ENCODE measurements at places on chromosomes 2 and 18.

DNA sequence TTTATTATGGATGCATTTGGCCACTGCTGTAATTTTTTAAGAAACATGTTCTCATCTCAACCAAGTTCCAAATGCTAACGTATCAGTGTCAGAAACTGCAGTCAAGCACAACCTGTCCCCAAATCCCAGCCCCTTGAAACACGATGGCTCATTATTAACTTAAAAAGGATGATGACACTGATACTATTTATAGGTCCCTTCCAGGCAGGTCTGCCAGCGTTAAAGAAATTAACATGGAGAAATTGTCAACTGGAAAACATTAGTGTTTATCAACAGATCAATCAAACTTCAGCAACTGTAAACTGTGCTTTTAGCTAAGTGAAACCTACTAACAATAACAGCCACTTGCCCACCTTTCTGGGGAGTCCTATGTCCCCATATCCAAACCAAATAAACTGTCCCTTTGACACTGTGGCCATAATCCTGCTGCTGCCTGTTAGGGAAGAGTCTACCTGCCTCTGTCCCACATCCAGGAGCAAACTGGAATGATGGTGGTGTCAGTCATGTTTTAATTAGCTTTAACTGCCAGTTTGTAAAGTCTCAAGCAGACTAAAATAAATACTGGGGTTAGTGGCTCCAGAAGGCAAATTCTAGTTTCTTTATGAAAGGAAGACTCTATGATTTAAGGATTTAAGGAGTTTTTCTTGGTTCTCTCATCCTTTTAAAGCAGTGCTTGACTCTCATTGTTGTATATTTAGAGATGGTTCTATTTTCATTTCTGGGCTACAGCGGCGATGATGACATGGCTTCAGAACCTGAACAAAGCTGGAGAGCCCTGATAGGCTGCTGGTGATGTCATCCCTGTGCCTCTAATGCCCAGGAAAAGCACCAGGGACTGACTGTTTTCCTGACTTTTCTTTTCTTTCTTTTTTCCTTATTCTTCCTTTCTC lies 583.6 kb upstream of the PIK3C3 start:
- DNase-seq: no peak

DNA sequence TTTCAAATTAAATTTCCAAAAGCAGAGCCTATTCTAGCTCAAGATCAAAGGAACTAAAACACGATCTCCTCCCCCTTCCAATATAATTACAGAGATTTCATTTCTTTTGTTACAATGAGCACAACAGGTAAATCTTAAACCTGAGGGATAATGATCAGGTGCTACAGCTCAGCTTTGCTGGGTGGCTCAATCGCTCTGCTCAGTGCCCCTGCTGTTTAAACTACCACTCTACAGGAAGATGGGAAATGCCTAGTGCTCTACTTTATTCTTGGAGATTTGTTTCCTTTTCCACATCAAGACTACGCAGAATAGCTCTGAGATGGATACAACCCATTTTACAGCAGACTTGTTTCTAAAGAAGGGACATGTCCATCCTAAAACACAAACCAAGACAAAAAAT lies 162.3 kb downstream of the TCF4 start:
- no peak for DNase-seq

- DNase-seq: no peak
Observed at GRCh38 chr2:168354499-168354898, 101.6 kb upstream of the CERS6 start.

- DNase-seq: no peak
Observed at GRCh38 chr2:8254791-8255447, 426.9 kb upstream of the ID2 start.

DNA sequence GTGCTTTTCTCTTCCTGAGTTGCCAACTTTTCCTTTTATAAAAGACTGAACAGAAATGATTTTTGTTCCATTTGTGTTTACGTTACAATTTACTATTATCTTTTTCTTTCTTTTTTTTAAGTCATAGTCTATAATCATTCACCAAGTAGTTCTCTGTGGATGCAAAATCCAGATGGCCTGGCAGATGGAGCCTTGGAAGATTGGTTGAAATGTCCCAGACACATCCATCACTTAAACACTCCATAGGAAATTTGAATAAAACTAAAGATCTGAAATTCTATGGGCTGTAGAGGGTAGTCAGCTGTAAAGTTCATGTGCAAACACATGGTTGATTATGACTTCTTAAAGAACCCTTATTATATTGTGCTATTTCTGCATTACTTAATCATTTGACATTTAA lies 164.8 kb upstream of the DOCK10 start:
- no peak for DNase-seq

- no peak for DNase-seq
Observed at GRCh38 chr2:35821675-35822074, 533.9 kb upstream of the CRIM1 start.

DNA sequence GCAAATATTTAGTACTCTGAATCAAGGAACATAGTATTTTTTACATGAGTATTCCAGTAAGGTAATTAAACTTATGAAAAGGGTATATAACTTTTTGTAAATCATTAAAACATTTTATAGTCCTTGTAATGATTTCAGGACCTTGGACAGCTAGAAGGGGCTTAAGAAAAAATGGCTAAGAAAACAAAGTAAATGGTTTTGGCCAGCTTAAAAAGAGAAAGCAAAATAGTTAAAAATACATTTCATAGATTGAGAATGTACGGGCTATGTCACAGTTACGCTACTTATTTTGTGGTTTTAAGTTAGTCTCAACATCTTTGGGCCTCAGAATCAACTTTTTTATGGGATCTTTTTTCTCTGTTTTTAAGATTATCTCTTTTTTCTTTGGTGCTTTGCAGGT lies 26.7 kb downstream of the POLI start:
- DNase-seq: no peak

DNA sequence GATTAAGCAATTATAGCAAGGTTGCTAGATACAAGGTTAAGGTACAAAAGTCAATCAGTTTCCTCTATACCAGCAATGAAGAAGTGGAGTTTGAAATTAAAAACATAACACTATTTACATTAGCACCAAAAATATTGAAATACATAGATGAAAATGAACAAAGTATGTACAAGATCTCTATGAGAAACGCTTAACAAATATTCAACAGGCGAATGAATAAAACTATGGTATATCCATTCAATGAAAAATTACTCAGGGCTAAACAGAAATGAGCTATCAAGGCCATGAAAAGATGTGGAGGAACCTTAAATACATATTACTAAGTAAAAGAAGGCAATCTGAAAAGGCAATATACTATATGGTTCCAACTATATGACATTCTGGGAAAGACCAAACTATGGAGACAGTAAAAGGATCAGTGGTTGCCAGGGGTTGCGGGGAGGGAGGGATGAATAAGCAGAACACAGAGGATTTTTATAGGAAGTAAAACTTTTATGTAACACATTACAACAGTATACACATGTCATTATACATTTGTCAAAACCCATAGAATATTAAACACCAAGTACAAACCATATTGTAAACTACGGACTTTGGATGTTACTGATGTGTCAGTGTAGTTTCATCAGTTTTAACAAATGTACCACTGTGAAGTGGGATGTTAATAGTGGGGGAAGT lies 62.1 kb downstream of the RMDN2 start:
- DNase-seq: no peak

- no peak for DNase-seq
Observed at GRCh38 chr2:149561309-149561926, 26.2 kb downstream of the MMADHC start.

- DNase-seq: no peak
Observed at GRCh38 chr18:50578030-50578429, 18.1 kb downstream of the MAPK4 start.

- no peak for DNase-seq
Observed at GRCh38 chr18:42736074-42736473, 379.4 kb downstream of the RIT2 start.

GRCh38 chr2:60973705-60974104 lies 43.8 kb upstream of the PEX13 start:
- no peak for DNase-seq

GRCh38 chr2:194166818-194167217 lies 1490.2 kb upstream of the SLC39A10 start:
- no peak for DNase-seq

GRCh38 chr2:17065536-17065935 lies 399.9 kb upstream of the CYRIA start:
- no peak for DNase-seq

GRCh38 chr18:37395631-37396030 lies 170.0 kb downstream of the CELF4 start:
- no peak for DNase-seq

DNA sequence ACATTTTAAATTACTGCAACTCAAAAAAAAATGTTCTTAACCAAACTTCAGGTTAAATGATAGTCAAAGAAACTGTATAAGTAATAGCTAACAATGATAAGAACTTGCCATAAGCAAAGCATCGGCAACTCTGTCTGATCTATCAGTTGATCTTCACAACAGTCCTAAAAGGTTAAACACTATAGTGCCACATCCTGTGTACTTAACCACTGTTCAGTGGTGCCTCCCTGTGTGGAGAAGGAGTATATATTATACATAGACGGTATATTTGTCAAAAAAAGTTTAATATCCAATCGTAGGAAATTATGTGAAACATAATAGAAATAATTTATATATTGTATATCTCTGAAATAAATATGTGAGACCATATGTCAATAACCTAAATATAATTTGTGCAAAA lies 13.0 kb downstream of the DTNA start:
- DNase-seq: no peak

GRCh38 chr2:3480352-3481010 lies 38.9 kb downstream of the ADI1 start:
- DNase-seq: no peak

DNA sequence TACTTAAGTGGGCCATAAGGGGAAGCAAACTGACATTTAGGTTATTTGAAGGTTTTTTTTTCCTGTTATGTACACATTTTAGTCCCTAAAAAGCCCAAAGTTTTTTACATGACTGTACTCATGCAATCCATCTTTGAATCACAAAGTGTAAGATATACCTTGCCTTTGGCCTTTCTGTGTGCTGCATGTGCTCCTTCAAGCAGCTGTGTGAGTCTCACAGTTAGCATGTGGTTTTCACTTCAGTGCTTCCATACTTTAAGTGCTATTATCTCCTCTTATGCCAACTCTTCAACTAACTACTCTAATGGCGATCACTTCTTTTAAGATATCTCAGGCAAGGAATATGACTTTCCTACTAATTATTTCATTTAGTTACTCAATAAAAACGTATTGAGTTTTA lies 597.1 kb upstream of the ACVR2A start:
- no peak for DNase-seq

GRCh38 chr2:58640042-58640441 lies 398.9 kb upstream of the FANCL start:
- DNase-seq: no peak

- DNase-seq: no peak
Observed at GRCh38 chr2:43414586-43415135, 181.2 kb downstream of the THADA start.

DNA sequence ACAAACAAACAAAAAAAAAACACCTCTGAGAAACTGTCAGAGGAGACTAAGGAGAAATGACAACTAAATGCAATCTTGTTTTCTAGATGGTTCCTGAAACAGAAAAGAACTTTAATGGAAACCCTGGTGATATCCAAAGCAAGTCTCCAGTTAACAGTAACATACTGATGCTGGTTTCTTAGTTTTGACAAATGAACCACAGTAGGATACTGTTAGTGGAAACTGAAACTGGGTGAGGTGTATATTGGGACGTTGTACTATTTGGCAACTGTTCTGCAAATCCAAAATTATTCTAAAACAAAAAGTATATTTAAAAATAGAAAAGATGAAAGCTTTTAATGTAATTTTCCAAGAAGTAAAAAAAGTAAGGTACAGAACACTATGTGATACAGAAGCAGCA lies 11.4 kb downstream of the SESTD1 start:
- DNase-seq: no peak

GRCh38 chr2:104876606-104877570 lies 23.0 kb downstream of the POU3F3 start:
- no peak for DNase-seq

- DNase-seq: no peak
Observed at GRCh38 chr2:219300022-219300421, 9.2 kb downstream of the PTPRN start.

GRCh38 chr2:130382313-130382917 lies 26.6 kb downstream of the PTPN18 start:
- no peak for DNase-seq

DNA sequence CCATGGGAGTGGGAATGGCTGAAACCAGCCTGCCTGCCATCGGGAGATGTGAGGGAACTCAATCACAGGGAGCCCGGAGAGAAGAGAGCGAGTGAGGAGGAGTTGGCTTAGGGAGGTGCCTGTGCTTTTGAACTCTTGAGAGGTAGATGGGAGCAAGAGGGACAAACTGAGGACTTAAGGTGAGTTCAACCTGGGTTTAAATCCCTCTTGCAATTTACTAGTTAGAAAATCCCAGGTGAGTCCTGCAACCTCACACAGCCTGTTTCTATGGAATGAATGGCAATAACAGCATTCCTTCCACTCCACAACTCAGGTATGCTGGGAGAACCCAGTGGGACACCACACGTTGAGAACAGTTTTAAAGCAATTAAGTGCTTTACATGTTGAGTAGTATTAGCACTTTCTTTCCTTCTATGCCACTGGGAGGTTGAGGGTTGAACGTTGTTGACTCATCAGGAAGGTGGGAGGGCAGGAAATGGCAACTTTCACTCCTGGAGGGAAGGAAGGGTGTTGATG lies 57.3 kb downstream of the VIT start:
- DNase-seq: no peak

- DNase-seq: no peak
Observed at GRCh38 chr2:149732001-149732685, 144.6 kb upstream of the MMADHC start.

DNA sequence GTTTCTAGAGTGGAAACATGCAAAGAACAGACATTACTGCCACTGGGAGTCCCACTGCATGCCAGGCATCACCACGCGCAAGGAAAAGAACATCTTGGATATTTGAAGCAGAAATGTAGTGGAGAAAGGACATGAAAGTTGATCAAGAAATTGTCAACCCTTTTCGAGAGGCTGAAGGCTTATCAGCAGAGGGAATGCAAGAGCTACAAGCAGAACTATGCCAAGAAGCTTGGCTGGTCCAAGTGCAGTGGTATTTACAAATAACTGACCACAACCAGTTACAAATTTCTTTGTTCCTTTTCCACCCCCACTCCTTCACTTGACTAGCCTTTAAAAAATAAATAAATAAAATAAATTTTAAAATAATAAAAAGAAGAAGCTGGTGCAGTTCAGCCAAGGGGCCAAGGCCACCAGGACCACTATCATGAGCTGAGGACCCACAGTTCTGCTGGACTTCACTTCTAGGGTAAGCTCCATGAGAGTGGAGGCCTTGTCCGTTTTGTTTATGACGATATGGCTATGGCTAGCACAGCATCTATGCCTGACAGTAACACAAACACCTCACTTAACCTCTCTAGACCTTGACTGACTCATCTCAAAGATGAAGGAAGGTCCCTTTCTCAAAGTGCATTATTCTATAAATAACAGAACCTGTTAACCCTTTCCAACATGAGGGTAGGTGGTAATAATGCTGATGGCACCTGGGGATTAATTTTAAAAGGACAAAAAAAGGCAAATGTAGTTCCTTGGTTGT lies 20.9 kb downstream of the MARCHF4 start:
- no peak for DNase-seq
